RPMI7951 (cell line): ENCODE measurements at places on chromosomes 7 and 10. TPM values are rescaled to one million over a fixed set of nuclear protein-coding genes. Genes with fewer than 3 reads are reported as not detected.

The SEMA3D gene
- total RNA-seq = 2.4 and 2.6 TPM in 2 replicates

The ASZ1 gene
- total RNA-seq = not detected in 2 replicates

The PKD1L1 gene
- total RNA-seq = 0.10 and 0.12 TPM in 2 replicates

The TMEM176A gene
- total RNA-seq = not detected in 2 replicates

The PRSS37 gene
- total RNA-seq = not detected in 2 replicates

The NUDT13 gene
- total RNA-seq = 2.1 and 3.6 TPM in 2 replicates

The EPHA1 gene
- total RNA-seq = not detected in 2 replicates

The TMEM229A gene
- total RNA-seq = not detected in 2 replicates

The TMEM184A gene
- total RNA-seq = 0.10 TPM in 1 of 2 replicates, not detected in the other

The DPP6 gene
- total RNA-seq = 0.49 and 1.3 TPM in 2 replicates

The CALCR gene
- not detected in 2 replicates for total RNA-seq

The CLCN1 gene
- not detected in 2 replicates for total RNA-seq

The ZNF425 gene
- total RNA-seq = 0.48 and 1.3 TPM in 2 replicates

The GLCCI1 gene
- total RNA-seq = 2.6 and 3.1 TPM in 2 replicates

The GDF10 gene
- not detected in 2 replicates for total RNA-seq

The KCP gene
- under 0.01 TPM in 1 of 2 replicates, not detected in the other for total RNA-seq

The CPA1 gene
- not detected in 2 replicates for total RNA-seq

The WEE2 gene
- total RNA-seq = not detected in 2 replicates

The ABCB4 gene
- 0.60 and 0.68 TPM in 2 replicates for total RNA-seq

The AKR1C3 gene
- 88.1 and 95.2 TPM in 2 replicates for total RNA-seq

The JAZF1 gene
- 9.1 and 11.3 TPM in 2 replicates for total RNA-seq
